ENCODE measurements at places on chromosomes 16 and 17.
A peak's percentile ranks its signal among the peaks of the same experiment; 100 is the strongest.

GRCh38 chr17:35713069-35713728 lies 18.2 kb upstream of the RASL10B start:
- ATAC-seq = peak; percentile 47

GRCh38 chr16:89358030-89359005 lies 132.0 kb downstream of the ANKRD11 start:
- no peak for ATAC-seq

- no peak for ATAC-seq
Observed at GRCh38 chr17:72705905-72706395, 386.5 kb downstream of the SLC39A11 start.

GRCh38 chr16:84508502-84508901 lies 4.0 kb upstream of the MEAK7 start:
- ATAC-seq = no peak

- peak; percentile 19 for ATAC-seq
Observed at GRCh38 chr16:4660454-4661007, 32.8 kb upstream of the NUDT16L1 start.

DNA sequence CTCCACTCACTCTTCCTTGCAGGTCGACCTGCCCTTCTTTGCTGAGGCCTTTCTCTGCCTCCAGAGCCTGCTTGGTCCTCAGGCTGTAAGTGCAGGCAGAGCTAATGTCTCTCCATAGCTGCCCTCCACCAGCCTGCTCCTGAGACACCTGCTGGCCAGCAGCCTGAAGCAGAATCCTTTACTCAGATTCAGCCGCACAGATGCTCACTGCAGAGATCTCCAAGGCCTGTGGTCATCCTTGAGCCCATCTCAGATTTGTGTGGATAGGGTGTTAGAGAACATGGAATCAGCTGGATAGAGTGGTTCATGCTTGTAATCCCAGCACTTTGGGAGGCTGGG lies 11.5 kb downstream of the DEXI start:
- no peak for ATAC-seq

Data from motor neuron (in vitro differentiated cells).